ENCODE measurements at places on chromosomes 4 and X.

- DNase-seq, result no peak
Measured at GRCh38 chr4:112361181-112361791, 64.1 kb downstream of the ALPK1 start.

GRCh38 chr4:73152893-73153292 lies 83.4 kb upstream of the COX18 start:
- no peak for DNase-seq

GRCh38 chr4:24968992-24969391 lies 56.1 kb upstream of the CCDC149 start:
- no peak for DNase-seq

- no peak for DNase-seq
Measured at GRCh38 chr4:49032440-49033161, 46.5 kb downstream of the CWH43 start.

GRCh38 chr4:42560467-42560861 lies 96.4 kb downstream of the ATP8A1 start:
- no peak for DNase-seq

- no peak for DNase-seq
Measured at GRCh38 chr4:40466789-40467188, 131.7 kb downstream of the CHRNA9 start.

GRCh38 chr4:151785484-151786157 lies 24.8 kb upstream of the GATB start:
- no peak for DNase-seq

DNA sequence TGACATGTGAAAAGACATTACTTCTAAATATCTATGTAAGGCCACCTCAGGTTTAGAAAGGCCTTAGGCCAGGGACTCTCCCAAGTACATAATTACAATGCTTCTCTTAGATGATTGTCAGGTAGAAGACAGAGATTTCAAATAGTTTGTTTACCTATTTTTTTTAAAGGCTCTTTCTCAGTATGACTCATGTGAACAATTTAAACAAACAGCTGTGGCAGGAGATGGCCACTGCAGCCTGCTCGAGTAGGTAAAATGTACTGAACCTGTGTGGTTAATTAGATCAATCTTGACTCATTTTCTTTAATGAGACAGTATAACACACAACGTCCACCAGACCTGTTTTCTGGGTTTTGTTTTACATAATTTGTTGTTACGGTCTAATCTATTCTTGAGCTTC lies 50.2 kb downstream of the LEF1 start:
- peak; percentile 44 for DNase-seq

DNA sequence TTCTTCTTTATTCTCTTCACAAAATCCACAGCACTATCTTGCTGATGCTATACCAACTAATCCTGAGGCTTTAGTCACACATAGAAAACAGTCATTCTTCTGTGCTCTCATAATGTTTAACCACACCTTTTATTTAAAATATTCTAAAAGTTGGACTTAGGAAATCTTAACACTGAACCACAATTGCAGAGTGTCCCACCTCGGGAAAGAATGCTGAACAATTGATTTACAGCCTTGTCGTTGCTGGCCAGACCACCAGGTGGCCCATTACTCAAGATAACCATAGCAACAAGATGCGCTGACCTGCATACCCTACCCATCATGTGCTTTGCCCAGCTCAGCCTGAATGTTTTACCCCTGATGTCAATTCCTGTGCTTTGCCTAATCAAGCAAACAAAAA lies 100.8 kb downstream of the ARSJ start:
- no peak for DNase-seq

GRCh38 chr4:125115941-125116340 lies 198.8 kb upstream of the FAT4 start:
- no peak for DNase-seq

GRCh38 chrX:10199212-10199611 lies 42.4 kb downstream of the CLCN4 start:
- no peak for DNase-seq

DNA sequence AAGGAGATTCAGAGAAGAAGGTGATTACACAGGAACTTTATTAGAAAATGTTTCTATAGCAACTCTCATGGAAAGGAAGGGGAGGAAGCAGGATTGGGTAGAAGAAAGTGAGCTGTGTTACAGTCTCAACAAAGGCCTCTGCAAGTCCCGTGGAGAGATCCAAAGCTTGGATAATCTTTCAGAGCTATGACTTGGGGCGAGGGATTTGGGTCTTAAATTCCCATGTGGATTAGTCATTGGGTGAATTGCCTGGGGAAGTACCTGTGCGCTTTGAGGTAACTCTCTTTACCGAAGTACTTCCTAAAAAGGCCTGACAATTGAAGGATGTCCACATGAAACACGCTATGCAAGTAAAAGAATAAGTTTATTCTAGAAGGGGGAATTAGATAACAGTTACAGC lies 133.8 kb upstream of the ANKRD50 start:
- no peak for DNase-seq

DNA sequence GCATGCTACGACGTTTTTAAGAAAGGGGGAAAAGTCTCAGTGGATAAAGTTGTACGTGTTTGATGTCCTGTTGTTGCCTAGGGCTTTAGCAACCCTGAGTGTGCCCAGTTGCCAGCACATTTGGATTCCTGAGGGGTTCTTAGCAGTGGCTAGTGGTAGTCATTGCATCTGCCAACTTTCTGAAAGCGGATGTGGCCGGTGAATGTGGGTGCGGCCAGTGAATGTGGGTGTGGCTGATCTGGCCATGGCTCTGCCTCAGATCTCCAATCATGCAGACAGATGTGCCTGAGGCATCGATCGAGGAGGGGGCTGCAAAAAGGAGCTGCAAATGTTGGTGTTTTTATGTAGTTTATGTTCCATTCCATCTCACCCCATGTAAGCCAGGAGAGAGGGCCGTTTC lies 41.5 kb upstream of the FAT1 start:
- no peak for DNase-seq

DNA sequence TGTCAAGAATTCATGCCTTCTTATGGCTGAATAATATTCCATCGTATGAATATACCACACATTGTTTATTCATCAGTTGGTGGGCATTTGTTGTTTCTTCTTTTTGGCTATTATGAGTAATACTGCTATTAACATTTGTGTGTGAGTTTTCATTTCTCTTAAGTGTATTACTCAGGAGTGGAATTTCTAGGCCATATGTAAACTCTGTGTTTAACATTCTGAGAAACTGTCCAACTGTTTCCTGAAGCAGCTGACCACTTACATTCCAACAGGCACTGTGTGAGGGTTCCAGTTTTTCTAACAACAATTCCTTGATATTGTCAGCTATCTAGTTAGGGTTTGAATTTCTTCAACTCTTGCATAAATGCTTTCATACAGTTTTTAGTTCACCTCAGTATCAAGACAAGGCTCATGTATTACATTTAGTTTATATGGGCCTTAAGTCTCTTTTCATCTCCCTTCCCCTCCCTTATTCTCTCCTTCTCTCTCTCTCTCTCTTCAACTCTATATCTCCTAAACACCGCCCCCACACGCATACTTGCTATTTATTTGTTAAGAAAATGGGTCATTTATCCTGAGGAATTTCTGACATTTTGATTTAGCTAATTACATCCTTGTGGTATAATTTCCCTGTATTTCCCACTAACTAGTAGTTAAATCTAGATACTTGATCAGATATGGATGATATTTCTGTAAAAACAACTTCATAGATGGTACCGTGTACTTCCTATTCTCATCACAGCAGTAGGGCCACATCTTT lies 77.4 kb downstream of the WDR19 start:
- DNase-seq, result no peak

DNA sequence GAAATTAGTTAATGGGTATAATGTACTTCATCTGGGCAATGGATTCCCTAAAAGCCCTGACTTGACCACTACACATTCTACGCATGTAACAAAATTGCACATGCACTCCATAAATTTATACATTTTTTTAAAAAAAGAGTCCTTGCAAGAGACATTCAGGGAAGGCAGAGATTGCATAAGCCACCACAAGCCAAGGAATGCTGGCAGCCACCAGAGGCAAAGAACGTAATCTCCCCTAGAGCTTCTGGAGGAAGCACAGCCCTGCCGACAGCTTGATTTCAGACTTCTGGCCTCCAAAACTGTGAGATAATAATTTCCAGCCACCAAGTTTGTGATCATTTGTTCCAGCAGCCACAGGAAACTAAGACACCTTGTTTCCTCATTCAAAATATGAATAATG lies 185.6 kb upstream of the GALNT7 start:
- DNase-seq, result no peak

DNA sequence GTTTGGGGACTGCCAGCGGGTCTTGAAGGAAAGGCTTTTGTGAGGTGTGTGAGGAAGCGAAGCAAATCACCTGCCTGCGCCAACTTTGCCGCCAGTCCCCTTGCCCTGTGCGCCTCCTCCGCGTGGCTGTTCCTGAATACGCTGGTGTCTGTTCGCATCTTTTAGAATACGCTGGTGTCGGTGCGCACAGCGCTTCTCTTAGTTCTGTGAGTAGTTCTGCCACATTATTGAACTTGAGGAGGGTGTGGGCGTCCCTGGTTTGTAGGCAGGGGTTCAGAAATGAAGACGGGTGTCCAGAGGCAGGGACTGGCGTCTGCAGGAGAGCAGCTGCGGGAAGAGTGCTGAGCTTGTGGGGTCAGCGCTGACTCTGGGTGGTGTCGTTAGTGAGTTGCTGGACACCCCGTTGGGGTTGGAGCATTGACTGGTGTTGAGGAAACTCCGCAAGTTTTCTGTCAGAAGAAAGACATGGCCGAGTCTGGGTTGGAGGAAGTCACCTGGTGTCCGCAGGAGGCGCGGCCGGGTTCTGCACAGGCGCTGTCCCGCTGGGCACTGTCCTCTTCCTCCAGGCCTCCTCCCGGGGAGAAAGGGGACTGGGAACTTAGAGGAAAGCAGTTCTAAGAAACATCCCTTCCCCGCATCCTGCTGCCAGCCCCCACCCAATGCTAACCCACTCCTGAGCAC lies 930 bp downstream of the ZNF718 start:
- DNase-seq, result peak; percentile 24

GRCh38 chr4:152328582-152328981 lies 207.3 kb downstream of the FBXW7 start:
- DNase-seq, result no peak

DNA sequence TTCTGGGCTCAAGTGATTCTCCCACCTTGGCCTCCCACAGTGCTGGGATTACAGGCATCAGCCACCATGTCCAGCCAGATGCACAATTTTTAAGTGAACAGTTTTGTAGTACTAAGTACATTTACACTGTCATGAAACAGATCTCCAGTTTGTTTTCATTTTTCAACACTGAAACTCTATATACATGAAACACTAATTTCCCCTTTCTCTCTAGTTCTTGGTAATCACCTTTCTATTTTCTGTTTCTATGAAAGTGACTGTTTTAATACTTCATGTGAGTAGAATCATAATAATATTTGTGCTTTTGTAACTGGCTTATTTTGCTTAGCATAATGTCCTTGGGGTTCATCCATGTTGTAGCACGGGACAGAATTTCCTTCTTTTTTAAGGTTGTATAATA lies 237.4 kb downstream of the CAMK2D start:
- no peak for DNase-seq

GRCh38 chrX:74277846-74278245 lies 26.1 kb upstream of the ZCCHC13 start:
- DNase-seq, result no peak

DNA sequence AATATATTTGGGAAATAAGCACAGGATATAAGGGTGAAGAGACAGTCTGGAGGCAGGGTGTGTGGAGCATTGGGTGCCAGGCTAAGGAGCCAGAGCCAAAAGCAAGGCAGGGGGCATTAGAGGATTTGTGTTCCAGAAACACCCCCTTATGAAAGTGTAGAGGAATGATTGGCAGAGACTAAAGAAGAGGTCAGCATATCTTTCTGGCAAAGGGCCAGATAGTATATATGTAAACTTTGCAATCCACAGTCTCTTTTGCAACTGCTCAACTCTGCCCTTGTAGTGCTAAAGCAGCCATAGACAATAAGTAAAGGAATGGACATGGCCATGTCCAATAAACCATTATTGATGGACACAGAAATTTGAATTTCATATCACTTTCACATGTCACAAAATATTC lies 3.6 kb upstream of the SLC9A6 start:
- no peak for DNase-seq

DNA sequence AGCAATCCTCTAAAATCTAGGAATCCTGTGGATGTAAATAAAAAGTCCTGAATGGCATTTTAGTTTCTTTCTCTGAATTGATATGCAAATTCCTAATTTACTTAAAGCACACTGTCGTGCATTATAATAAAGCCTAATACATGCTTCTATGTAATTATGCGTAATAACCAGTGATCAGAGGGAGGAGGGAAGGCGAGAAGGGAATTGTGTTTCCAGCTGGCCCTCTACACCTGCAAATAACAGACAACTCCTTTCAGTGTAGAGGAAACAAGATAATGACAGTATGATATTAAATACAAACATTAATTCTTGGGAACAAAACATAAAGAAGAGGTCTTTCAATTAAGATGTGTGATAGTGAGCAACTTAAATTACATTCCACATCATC lies 419.6 kb upstream of the LCORL start:
- no peak for DNase-seq

- DNase-seq, result no peak
Measured at GRCh38 chr4:141971869-141972268, 335.5 kb downstream of the IL15 start.

DNA sequence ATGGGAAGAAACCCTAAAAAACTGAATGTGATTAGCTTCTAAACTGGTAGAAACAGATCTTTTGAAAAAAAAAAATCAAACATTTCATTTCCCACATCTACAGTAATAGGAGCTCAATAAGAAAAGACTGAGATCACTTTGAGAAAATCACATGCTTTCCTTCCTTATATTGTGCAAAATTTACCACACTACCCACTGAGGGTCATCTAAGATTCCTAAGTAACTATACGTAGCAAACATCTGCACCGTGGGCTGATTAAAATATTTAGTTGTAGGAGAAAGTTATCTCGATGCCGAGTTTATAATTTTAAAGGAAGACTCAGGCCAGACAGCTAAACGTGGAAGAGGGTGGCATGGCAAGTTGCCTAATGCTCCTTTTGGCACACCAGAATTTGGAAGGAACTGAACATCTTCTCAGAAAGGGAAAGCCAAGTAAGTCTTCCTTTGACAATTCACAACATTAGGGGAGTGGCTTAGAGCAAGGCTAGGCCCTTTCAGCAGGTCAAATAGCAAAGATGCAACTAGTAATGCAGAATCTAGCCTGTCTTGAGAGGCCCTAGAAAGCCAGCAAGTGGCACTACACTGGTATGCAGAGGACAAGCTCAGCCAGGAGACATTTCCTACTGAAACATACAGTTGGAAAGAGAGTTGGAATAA lies 128.0 kb downstream of the TMA16 start:
- no peak for DNase-seq

DNA sequence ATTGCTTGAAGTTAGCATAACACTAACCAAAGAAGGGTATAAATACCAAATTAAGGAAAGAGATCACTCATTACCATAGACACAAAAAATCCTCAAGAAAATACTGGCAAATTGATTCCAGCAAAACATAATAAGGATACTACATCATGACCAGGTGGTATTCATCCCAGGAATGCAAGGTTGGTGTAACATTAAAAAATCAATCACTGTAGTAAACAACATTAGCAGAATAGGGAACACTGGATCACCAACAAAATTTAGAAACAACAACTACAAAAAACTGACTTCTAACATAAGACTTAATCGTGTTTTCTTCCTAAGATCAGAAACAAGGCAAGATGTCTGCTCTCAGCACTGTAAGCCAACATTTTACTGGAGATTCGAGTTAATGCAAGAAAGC lies 14.1 kb downstream of the GAK start:
- DNase-seq, result no peak
